Inflammatory macrophage treated with lipopolysaccharide for 4 hours (primary cell): ENCODE measurements at places on chromosomes 11 and 22.

- peak; percentile 80 for DNase-seq
Measured at GRCh38 chr22:46545086-46545792, 7.8 kb upstream of the CELSR1 start.

DNA sequence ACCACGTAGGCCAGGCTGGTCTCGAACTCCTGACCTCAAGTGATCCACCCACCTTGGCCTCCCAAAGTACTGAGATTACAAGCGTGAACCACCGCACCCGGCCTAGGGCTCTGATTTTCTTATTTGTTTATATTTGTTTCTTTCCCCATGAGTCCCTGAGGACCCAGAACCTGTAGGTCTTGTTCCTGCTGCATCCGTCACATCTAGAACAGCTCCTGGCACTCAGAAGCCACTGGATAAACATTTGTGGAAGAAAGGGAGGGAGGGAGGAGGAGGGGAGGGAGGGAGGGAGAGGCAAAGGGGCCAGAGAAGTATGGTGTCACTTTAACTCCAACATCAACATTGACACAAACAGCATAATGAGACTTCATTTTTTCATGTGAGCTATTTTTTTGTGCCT, 67.7 kb downstream of the CELSR1 start:
- no peak for DNase-seq

DNA sequence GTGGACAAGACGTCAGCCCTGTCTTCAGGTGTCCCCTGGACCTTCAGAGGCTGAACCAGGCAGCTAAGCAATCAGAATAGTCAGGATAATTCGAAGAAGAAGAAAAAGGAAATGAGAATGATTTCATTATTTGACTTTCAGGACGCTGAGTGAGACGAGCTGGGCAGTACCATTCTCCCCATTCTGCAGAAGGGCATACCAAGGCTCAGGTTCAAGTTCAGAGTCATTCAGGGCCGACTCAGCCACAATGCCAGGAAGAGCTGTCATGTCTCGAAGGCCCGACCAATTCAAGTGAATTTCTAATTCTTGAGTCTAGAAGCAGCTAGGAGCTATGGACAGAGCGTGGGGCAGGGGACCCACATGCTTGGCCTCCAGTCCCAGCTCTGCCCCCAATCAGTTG, 33.8 kb upstream of the CD82 start:
- peak; percentile 17 for DNase-seq

GRCh38 chr11:111734101-111734953, 31.9 kb downstream of the PPP2R1B start:
- no peak for DNase-seq

- no peak for DNase-seq
Measured at GRCh38 chr22:20786536-20786979, 12.6 kb downstream of the SERPIND1 start.

DNA sequence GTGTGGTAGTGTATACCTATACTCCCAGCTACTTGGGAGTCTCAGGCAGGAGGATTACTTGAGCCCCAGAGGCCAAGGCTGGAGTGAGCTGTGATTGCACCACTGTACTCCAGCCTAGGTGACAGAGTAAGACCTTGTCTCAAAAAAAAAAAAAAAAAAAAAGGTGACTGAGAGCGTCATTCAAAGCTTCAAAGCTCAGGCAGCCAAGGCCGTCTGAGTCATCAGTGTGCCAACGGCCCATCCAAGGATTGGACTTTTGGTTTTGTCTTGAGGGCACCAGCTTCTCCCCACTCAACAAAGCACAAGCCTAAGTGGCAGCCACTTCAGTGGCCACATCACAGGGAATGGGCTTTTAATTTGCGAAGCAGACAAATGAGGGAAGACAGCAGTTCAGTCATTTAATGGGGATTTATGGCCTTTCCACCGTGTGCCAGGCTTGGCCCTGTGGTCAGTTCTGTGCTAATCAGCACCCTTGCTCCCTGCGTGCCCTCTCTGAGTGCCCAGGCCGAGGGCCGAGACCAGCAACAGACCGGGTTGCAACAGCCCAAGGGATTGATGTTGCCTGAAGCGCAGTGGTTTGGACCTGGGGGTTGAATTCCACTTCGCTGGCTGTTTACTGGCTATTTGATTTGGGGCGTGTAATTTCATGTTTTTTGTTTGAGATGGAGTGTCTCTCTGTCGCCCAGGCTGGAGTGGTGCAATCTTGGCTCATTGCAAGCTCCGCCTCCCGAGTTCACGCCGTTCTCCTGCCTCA, 30.2 kb upstream of the CRYBB3 start:
- DNase-seq = no peak
